ENCODE measurements at places on chromosomes 3 and 15. TPM values are rescaled to one million over a fixed set of nuclear protein-coding genes. Genes with fewer than 3 reads are reported as not detected.
A peak's percentile ranks its signal among the peaks of the same experiment; 100 is the strongest.

TLR9 gene
- total RNA-seq = under 0.01 TPM

DNA sequence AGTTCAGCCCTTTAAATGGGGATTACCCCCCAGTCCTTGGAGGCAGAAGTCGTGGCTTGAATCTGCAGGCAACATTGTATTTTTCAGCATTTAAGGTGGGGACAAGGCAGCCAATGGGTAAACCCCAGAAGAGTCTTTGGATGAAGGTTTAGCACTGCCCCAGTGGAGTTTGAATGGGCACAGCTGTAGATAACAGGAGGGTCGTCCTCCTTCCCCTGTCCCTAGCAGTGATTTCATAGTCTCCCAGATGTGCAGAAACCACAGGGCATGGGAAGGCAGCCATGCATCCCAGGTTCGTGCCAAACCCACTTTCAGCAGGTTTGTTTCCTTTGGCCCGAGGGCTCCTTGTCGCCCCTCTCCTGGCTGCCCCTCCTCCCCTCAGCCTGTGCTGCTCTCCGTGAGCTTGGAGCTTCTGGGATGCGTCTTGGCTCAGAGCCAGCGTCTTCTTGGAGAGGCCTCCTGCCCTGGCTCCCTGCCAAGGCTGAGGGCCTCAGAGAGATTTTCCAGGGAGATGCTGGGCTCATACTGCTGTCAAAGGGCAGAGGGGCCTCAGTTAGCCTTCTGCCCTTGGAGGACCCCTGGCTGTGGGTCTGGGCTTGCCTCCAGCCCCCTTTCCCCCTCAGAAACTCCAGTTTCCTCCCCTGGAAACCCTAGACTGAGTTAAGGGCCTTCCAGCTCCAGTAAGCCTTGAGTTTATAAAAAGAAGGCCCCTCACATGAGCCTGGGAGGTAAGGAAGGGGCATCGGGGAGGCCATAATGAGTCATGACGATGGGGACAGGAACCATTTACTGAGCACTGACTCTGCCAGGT lies 48.9 kb upstream of the POLG start:
- DNase-seq = peak; percentile 25
- no peaks in the 10 kb centered on the region for H3K4me1 ChIP-seq
- no peaks in the 10 kb centered on the region for H3K36me3 ChIP-seq
- H3K27me3 ChIP-seq = peaks cover 22% of the 10 kb centered on the region
- no peak overlapping the region for H3K4me3 ChIP-seq

WDR49 gene
- 0.26 TPM for total RNA-seq

- H3K27me3 ChIP-seq = no peaks in the 10 kb centered on the region
- H3K36me3 ChIP-seq = no peaks in the 10 kb centered on the region
- DNase-seq = no peak
- H3K4me3 ChIP-seq = no peak overlapping the region
- peaks cover 2% of the 10 kb centered on the region for H3K4me1 ChIP-seq
- H3K27ac ChIP-seq = no peak overlapping the region
Measured at GRCh38 chr3:106018929-106019550, 150.2 kb upstream of the CBLB start.

GRCh38 chr15:62653122-62653521 lies 389.4 kb upstream of the TPM1 start:
- no peaks in the 10 kb centered on the region for H3K36me3 ChIP-seq
- no peaks in the 10 kb centered on the region for H3K27me3 ChIP-seq
- no peak overlapping the region for H3K4me3 ChIP-seq

RTP3 gene
- total RNA-seq = not detected

- H3K27ac ChIP-seq = no peak overlapping the region
- H3K4me3 ChIP-seq = no peak overlapping the region
- H3K27me3 ChIP-seq = no peaks in the 10 kb centered on the region
- H3K36me3 ChIP-seq = no peaks in the 10 kb centered on the region
Measured at GRCh38 chr3:77326586-77326985, 286.7 kb downstream of the ROBO2 start.

SLC28A2 gene
- not detected for total RNA-seq

GRCh38 chr15:100310041-100310405 lies 31.8 kb downstream of the ADAMTS17 start:
- no peaks in the 10 kb centered on the region for H3K36me3 ChIP-seq
- H3K27me3 ChIP-seq = no peaks in the 10 kb centered on the region
- no peak overlapping the region for H3K4me3 ChIP-seq
- no peak overlapping the region for H3K27ac ChIP-seq
- no peaks in the 10 kb centered on the region for H3K4me1 ChIP-seq
- no peak for DNase-seq

DNA sequence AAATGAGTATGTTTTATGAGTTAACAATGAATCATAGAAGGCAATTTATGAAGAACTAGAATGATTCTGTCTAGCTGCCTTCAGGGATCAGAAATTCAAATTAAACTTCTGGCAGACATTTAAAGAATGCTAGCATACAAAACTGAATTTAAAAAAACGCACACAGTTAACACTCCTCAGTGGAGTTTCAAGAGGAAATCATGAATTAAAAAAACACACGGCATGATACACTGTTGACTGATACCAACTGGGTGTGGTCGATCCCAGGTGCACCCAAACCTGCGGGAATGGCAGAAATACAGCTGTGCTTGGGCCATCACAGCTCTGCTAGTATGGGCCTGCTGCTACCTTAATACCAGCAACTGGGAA lies 526.0 kb downstream of the FOXP1 start:
- DNase-seq = no peak
- H3K4me1 ChIP-seq = peaks cover 15% of the 10 kb centered on the region

GRCh38 chr15:52052066-52052935 lies 33.3 kb downstream of the MAPK6 start:
- H3K4me3 ChIP-seq = no peak overlapping the region
- no peak for DNase-seq
- peaks cover 3% of the 10 kb centered on the region for H3K4me1 ChIP-seq
- no peaks in the 10 kb centered on the region for H3K36me3 ChIP-seq
- no peak overlapping the region for H3K27ac ChIP-seq

GRCh38 chr3:64600246-64600950 lies 87.4 kb downstream of the ADAMTS9 start:
- H3K36me3 ChIP-seq = no peaks in the 10 kb centered on the region
- H3K4me3 ChIP-seq = no peak overlapping the region
- H3K4me1 ChIP-seq = no peaks in the 10 kb centered on the region
- H3K27me3 ChIP-seq = no peaks in the 10 kb centered on the region
- no peak overlapping the region for H3K27ac ChIP-seq

Data from fibroblast of lung (primary cell).